ENCODE measurements at places on chromosomes 1 and 21. TPM values are rescaled to one million over a fixed set of nuclear protein-coding genes. Genes with fewer than 3 reads are reported as not detected.
A peak's percentile ranks its signal among the peaks of the same experiment; 100 is the strongest.

DNA sequence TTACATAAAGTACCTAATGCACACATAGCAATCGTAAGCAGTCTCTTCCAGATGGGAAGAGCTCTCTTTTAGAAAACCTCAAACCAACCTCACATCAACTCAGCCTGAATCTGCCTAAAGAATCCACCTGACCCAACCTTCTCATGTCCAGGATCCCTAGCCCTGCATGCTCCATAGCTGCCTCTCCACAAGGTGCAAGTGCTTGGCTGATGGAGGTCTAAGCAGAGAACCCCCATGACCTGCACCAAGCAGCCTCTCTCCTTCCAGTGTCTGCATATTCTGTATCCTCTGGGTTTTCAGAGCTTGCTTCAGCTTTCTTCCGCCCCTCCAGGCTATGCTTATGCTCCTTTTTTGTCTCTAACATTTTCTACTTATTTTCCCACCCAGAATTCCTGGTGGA, 2.5 kb downstream of the LY9 start:
- H3K4me1 ChIP-seq: no peaks in the 10 kb centered on the region
- H3K4me3 ChIP-seq: no peak overlapping the region
- no peak overlapping the region for H3K27ac ChIP-seq
- no peaks in the 10 kb centered on the region for H3K36me3 ChIP-seq
- no peaks in the 10 kb centered on the region for H3K27me3 ChIP-seq

EXO5 gene
- 2.2 TPM for total RNA-seq

- H3K4me1 ChIP-seq: peaks cover 44% of the 10 kb centered on the region
- peaks cover 4% of the 10 kb centered on the region for H3K36me3 ChIP-seq
- H3K27ac ChIP-seq: peak overlapping the region; percentile 57
- no peaks in the 10 kb centered on the region for H3K27me3 ChIP-seq
Measured at GRCh38 chr1:206579747-206580437, 32.4 kb downstream of the EIF2D start.

CYP4A22 gene
- not detected for total RNA-seq

MYOG gene
- not detected for total RNA-seq

GRCh38 chr1:156889802-156890580, 3.5 kb upstream of the PEAR1 start:
- peaks cover 40% of the 10 kb centered on the region for H3K27me3 ChIP-seq
- peak; percentile 90 for DNase-seq
- no peaks in the 10 kb centered on the region for H3K36me3 ChIP-seq
- H3K4me1 ChIP-seq: peaks cover 17% of the 10 kb centered on the region
- H3K4me3 ChIP-seq: no peak overlapping the region

- H3K4me3 ChIP-seq: no peak overlapping the region
- H3K27me3 ChIP-seq: no peaks in the 10 kb centered on the region
- peaks cover 6% of the 10 kb centered on the region for H3K36me3 ChIP-seq
- H3K27ac ChIP-seq: no peak overlapping the region
- no peaks in the 10 kb centered on the region for H3K4me1 ChIP-seq
Measured at GRCh38 chr1:2091611-2092604, 41.7 kb downstream of the PRKCZ start.

- H3K27ac ChIP-seq: no peak overlapping the region
- DNase-seq: no peak
- H3K4me3 ChIP-seq: no peak overlapping the region
- H3K36me3 ChIP-seq: no peaks in the 10 kb centered on the region
- H3K4me1 ChIP-seq: no peaks in the 10 kb centered on the region
Measured at GRCh38 chr1:18005238-18005637, 102.4 kb upstream of the IGSF21 start.

DNA sequence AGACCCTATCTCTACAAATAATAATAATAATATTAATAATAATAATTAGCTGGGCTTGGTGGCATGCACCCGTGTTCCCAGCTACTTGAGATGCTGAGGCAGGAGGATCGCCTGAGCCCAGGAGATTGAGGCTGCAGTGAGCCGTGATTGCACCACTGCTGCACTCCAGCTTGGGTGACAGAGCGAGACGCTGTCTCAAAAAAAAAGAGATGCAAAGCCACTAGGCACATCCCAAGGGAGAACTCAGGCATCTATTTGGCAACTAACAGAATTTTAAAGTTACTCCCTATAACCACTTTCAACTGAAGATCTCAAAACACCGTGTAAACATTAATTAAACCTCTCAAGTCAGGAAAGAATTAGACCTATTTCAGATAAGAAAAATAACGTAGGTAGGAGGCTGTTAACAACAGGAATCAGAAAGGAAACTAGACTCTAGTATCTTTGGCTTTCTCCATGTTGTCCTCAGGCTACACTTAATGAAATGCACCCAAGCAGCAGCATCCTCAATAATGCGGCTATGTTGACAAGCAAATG, 3.7 kb downstream of the RNF19B start:
- peaks cover 47% of the 10 kb centered on the region for H3K4me1 ChIP-seq
- no peak overlapping the region for H3K27ac ChIP-seq
- H3K27me3 ChIP-seq: no peaks in the 10 kb centered on the region

GRCh38 chr1:84412316-84412942, 14.1 kb downstream of the DNASE2B start:
- H3K36me3 ChIP-seq: no peaks in the 10 kb centered on the region
- H3K27me3 ChIP-seq: no peaks in the 10 kb centered on the region
- DNase-seq: no peak
- H3K4me1 ChIP-seq: no peaks in the 10 kb centered on the region
- H3K4me3 ChIP-seq: no peak overlapping the region

GRCh38 chr21:45295576-45296365, 8.1 kb upstream of the POFUT2 start:
- H3K36me3 ChIP-seq: no peaks in the 10 kb centered on the region
- DNase-seq: no peak
- H3K4me1 ChIP-seq: peaks cover 54% of the 10 kb centered on the region
- peak overlapping the region; percentile 84 for H3K27ac ChIP-seq
- no peaks in the 10 kb centered on the region for H3K27me3 ChIP-seq

- no peak for DNase-seq
- H3K4me1 ChIP-seq: peaks cover 5% of the 10 kb centered on the region
- H3K27me3 ChIP-seq: no peaks in the 10 kb centered on the region
- no peak overlapping the region for H3K27ac ChIP-seq
Measured at GRCh38 chr1:155471891-155472290, 90.7 kb downstream of the ASH1L start.

GRCh38 chr1:17140279-17140678, 21.0 kb upstream of the PADI2 start:
- H3K27ac ChIP-seq: no peak overlapping the region
- no peak overlapping the region for H3K4me3 ChIP-seq
- no peaks in the 10 kb centered on the region for H3K36me3 ChIP-seq
- peaks cover 31% of the 10 kb centered on the region for H3K27me3 ChIP-seq
- DNase-seq: no peak
- H3K4me1 ChIP-seq: no peaks in the 10 kb centered on the region

SPRR3 gene
- not detected for total RNA-seq

DNA sequence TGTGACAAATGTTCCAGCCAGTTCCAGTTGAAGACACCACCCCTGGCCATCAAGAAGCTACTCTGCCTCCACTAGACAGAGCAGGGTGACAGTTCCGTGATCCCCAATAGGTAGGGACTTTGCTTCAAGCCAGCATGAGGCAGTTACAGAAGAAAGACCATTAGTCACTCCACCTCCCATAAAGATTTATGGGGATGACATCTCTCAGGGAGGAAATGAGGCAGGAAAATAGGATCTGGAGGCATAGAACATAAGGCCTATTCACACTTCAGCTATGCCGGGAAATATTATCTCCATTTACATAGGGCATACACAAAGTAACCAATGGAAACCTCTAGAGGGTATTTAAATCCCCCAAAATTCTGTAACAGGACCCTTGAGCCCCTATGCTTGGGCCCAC, 3.5 kb upstream of the GBP7 start:
- no peaks in the 10 kb centered on the region for H3K4me1 ChIP-seq
- H3K27ac ChIP-seq: no peak overlapping the region
- H3K36me3 ChIP-seq: no peaks in the 10 kb centered on the region
- no peak overlapping the region for H3K4me3 ChIP-seq

TMEM82 gene
- total RNA-seq: not detected

- H3K4me1 ChIP-seq: no peaks in the 10 kb centered on the region
- H3K4me3 ChIP-seq: no peak overlapping the region
- H3K36me3 ChIP-seq: no peaks in the 10 kb centered on the region
- H3K27ac ChIP-seq: no peak overlapping the region
- H3K27me3 ChIP-seq: no peaks in the 10 kb centered on the region
Measured at GRCh38 chr21:25657140-25657539, 18.1 kb downstream of the JAM2 start.

DNA sequence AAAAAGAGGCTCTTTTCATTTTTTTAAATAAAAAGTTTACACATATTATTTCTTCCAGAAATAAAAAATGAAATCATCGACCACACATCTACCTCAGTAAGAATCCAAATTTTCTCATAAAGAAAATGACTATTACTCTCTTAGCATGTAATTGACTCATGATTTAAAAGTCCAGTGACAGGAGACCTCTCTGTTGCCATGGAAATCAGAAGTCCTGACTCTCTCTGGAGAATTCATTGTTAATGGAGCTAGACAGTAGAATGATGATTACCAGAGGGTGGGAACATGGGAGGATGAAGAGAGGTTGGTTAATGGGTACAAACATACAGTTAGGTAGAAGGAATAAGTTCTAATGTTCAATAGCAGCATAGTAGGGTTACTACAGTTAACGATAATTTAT, 5.0 kb upstream of the CLCA4 start:
- no peaks in the 10 kb centered on the region for H3K36me3 ChIP-seq
- no peak overlapping the region for H3K27ac ChIP-seq
- H3K27me3 ChIP-seq: no peaks in the 10 kb centered on the region
- H3K4me1 ChIP-seq: no peaks in the 10 kb centered on the region
- no peak overlapping the region for H3K4me3 ChIP-seq

POU2F1 gene
- 32.1 TPM for total RNA-seq

All from suprapubic skin (tissue), 4 donors.